ENCODE measurements at places on chromosomes 13 and 19. TPM values are rescaled to one million over a fixed set of nuclear protein-coding genes. Genes with fewer than 3 reads are reported as not detected.

GRCh38 chr13:36986462-36987240 is 12.5 kb downstream of the ALG5 start:
- DNase-seq = no peak

DNA sequence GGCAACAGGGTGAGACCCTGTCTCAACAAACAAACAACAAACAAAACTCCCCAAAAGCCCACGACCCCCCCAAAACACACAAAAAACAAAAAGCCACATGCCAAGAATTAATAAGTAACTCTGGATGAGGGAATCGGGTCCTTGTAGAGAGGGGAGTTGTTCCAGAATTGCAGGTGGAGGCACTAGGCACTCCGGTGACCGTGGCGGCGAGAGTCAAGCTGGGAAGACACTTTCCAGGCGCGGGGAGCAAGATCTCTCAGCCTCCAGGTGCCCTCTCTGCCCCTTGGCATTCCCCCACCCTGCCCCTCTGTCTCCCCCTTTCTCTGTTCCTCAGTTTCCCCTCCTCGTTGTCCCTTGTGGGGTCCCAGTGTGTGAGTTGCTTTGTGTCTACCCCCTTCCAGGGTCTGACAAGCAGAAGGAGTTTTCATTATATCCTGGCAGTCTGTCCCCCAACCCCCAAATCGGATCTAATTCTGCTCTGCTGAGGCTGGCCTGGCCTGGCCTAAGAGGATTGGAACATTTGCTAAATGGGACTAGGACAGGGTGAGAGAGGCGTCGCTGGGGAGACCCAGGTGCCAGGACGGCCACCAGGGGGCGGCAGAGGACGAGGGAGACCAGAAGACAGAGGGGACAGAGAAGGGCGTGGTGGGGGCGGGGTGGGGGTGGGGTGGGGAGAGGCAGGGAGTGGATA is 8.3 kb upstream of the CRX start:
- peak; percentile 78 for DNase-seq

Gene SPART
- 15.3 TPM for polyA plus RNA-seq

Gene PLA2G4C
- polyA plus RNA-seq = 20.5 TPM

DNA sequence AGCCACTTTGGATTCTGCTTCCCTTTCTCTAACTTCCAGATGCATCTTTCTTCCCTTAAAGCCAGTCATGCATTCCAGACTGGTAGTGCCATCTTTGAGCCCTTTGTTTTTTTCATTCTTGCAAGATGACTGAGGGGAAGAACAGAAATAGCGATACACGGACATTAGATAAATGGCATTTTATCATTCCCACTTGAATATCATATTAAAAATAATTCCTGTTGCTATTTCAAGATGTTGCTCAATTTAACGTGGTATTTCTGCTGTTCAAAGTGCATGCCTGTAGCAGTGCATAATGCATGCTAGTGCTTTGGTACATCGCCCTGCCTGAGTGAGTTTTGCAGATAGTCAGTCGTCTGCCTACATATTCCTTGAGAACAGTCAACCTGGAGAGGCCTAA is 140.6 kb upstream of the FRY start:
- DNase-seq = no peak

Measured in H1 (cell line).